ENCODE measurements at places on chromosomes 1 and 21. TPM values are rescaled to one million over a fixed set of nuclear protein-coding genes. Genes with fewer than 3 reads are reported as not detected.

DNA sequence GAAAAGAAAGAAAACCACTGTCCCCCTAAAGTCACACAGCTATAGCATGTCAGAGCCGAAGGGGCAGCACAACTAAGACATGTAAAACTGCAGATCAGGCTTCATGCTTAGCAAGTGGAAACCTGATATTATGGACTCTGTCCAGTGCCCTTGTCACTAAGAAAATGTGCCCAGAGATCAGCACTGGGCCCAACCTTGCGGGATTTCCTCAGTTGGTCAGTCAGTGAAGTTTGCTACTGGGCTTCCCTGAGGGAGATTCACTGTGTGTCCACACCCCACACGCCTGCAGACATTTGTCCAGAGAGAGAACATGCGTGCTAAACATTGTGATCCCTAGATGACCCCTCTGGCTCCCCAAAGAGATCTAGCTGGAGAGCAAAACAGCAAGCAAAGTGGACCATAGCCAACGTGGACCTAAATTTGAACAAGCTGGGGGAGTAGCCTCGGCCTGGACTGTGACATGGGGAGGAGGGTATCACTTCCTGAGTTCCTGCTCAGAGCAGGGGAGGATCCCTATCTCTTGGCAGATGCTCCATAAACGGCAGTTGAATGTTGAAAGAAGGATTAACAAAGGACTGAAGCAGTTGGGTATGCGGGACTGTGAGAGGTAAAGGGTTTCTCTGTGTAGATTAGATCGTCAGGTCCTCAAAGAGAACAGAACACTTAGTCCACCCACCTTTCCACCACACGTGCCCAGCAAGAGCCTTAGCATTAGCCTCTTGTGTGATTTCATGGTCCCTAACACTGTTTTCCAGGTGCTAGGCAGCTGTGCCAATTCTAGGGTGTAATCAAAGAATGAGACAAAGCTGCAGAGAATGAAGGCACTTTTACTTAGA, 53.6 kb downstream of the GLUL start:
- H3K4me1 ChIP-seq = no peaks in the 10 kb centered on the region
- DNase-seq = no peak
- H3K27me3 ChIP-seq = peaks cover 8% of the 10 kb centered on the region
- no peaks in the 10 kb centered on the region for H3K36me3 ChIP-seq

KCNA3 gene
- 11.7 TPM for polyA plus RNA-seq

CLIC4 gene
- 1.3 TPM for polyA plus RNA-seq

MIXL1 gene
- not detected for polyA plus RNA-seq

DNA sequence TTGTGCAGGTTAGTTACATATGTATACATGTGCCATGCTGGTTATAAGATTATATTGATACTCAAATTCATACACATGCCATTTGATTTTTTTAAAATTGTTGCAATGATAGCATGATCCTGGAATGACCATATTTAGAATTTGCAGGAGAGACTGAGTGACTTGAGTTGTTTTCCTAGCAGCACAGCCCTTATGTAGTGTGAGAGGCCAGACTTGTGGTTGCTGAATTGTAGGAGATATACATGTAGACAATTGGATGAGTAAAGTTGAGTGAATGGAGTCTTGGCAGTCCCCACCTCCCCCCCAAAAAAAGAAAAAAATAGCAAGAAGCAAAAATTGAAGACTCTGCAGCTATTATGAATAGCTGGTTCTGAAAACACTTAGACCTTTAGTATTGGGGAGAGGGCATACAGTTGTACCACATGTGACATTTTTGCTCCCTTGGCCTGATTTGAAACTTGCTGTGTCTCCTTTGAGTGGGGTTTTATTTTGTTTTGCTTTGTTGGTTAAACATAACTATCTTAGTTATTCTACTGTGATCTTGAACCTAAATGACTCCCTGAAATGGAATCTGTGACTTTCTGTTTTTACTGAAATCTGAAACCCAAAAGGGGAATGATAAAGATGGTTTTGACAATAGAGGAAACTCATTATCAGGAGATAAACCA, 280.3 kb downstream of the HMCN1 start:
- H3K27me3 ChIP-seq = no peaks in the 10 kb centered on the region
- no peaks in the 10 kb centered on the region for H3K36me3 ChIP-seq
- no peaks in the 10 kb centered on the region for H3K4me1 ChIP-seq
- no peak for DNase-seq
- H3K4me3 ChIP-seq = no peak overlapping the region
- no peak overlapping the region for H3K27ac ChIP-seq

- H3K4me1 ChIP-seq = peaks cover 40% of the 10 kb centered on the region
- H3K36me3 ChIP-seq = no peaks in the 10 kb centered on the region
- H3K4me3 ChIP-seq = no peak overlapping the region
- DNase-seq = no peak
- H3K27me3 ChIP-seq = no peaks in the 10 kb centered on the region
Observed at GRCh38 chr1:15870421-15870820, 22.9 kb downstream of the SPEN start.

DNA sequence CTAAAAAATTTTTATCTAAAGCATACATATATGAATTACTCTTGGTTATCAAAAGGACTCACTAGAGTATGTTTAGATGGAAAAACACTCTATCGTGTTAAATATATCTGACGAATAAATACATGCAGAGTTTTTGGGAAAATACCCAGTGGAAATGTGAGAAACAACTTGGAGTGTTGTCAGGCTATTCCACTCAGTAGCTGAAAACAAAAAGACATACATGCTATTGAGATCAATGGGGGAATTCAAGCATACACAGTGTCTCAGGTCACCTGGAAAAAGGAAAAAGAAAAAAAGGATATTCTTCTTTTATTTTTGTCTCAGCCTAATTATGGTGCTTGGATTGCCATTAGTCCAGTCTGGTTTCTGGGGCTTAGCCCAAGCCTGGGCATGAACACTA, 247.0 kb upstream of the LYPLAL1 start:
- no peaks in the 10 kb centered on the region for H3K27me3 ChIP-seq
- H3K4me1 ChIP-seq = no peaks in the 10 kb centered on the region
- no peak overlapping the region for H3K4me3 ChIP-seq
- DNase-seq = no peak
- no peak overlapping the region for H3K27ac ChIP-seq

- H3K27me3 ChIP-seq = no peaks in the 10 kb centered on the region
- H3K36me3 ChIP-seq = no peaks in the 10 kb centered on the region
- no peak overlapping the region for H3K4me3 ChIP-seq
- no peak overlapping the region for H3K27ac ChIP-seq
- no peaks in the 10 kb centered on the region for H3K4me1 ChIP-seq
Observed at GRCh38 chr1:218779341-218780100, 394.2 kb upstream of the LYPLAL1 start.

NID1 gene
- polyA plus RNA-seq = not detected

DNA sequence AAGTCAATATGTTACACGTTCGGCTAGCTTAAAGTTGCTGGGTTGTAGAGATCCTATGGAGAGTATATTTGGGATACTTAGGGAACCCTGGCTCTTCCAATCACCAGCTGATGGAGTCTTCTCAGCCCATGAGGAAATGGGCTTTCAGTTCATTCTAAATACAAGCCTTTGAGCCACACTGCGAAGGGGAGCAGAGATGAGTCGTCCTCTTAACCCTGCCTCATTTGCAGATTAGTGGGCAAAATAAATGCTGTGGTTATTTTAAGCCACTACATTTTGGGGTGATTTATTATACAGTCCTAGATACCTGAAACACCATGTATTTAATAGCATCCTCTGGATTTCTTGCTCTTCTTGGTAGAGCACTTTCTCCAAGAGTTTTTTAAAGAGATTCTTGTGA, 19.0 kb upstream of the VCAM1 start:
- no peak overlapping the region for H3K27ac ChIP-seq

CLCA4 gene
- polyA plus RNA-seq = not detected

GRCh38 chr1:206468571-206468970, 1.7 kb upstream of the IKBKE start:
- H3K36me3 ChIP-seq = no peaks in the 10 kb centered on the region
- no peak for DNase-seq
- H3K4me1 ChIP-seq = peaks cover 37% of the 10 kb centered on the region
- H3K27ac ChIP-seq = no peak overlapping the region
- peaks cover 6% of the 10 kb centered on the region for H3K27me3 ChIP-seq

RPTN gene
- not detected for polyA plus RNA-seq

DNA sequence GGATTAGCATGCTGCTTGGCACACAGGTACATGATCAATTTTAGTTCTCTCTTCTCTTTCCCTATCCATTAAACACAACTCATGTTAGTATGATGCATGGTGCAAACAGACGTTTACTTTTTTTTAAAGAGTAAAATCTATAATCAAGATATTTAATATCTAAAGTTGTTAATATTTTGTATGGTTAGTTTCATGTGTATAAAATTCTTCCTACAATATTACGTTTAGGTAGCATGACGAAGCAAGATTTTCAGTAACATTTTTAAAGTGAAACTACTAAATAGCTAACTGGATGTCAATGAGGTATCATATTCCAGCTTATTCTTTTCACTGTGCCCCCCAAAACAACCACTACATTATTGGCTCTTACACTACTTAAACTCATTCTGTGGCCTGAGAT, 36.6 kb downstream of the CNIH4 start:
- H3K4me3 ChIP-seq = no peak overlapping the region
- H3K27ac ChIP-seq = no peak overlapping the region
- H3K4me1 ChIP-seq = peaks cover 7% of the 10 kb centered on the region
- peaks cover 67% of the 10 kb centered on the region for H3K36me3 ChIP-seq
- H3K27me3 ChIP-seq = no peaks in the 10 kb centered on the region
- DNase-seq = no peak

- no peak overlapping the region for H3K27ac ChIP-seq
- no peak for DNase-seq
- no peak overlapping the region for H3K4me3 ChIP-seq
- H3K4me1 ChIP-seq = no peaks in the 10 kb centered on the region
Observed at GRCh38 chr1:12756273-12756672, 10.3 kb downstream of the CFAP107 start.

OXCT2 gene
- polyA plus RNA-seq = not detected

GRCh38 chr1:216457356-216457755, 34.1 kb upstream of the USH2A start:
- no peak overlapping the region for H3K27ac ChIP-seq
- no peak for DNase-seq
- no peak overlapping the region for H3K4me3 ChIP-seq
